ENCODE measurements at places on chromosomes 7 and 10.

DNA sequence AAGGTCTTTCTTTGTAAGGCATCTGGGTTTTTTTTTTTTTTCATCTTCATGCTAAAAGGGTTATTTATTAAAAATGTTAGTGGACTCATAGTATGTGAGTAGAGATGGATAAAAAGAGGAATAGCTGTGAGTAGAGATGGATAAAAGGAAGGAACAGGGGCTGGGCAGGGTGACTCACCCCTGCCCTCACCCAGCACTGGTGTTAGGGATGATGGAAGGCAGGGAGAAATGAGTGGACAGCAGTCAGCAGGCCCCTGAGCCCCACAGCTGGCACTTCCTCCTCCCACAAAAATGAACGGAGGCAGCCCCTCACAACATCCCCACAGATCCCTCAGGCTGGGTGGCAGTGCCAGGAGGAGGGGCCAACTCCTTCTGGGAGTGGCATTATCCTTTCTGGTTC, 39.3 kb downstream of the ANTXRL start:
- DNase-seq = no peak

- no peak for DNase-seq
Measured at GRCh38 chr10:14917827-14918226, 36.1 kb downstream of the DCLRE1C start.

DNA sequence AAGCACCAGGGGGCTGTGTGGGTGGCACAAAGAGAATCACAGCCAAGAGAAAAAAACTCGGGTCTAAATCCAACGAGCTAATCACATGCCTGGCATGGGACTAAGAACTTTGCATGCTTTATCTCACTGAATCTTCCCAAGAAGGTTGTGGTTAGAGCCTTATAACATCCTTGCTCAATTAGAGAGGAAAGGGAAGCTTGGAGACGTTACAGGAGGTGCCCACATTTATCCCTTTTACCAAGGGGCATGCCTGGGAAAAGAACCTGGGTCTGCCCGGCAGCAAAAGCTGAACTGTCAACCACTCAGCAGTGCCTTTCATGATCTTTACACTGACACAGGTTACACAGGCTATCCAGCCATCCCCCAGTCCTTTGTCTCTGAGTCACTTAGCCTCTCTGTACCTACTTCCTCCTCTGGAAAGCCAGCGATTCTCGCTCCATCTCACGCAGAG, 190.1 kb downstream of the PRPF18 start:
- DNase-seq = no peak

GRCh38 chr10:128286141-128286761, 160.0 kb upstream of the MKI67 start:
- no peak for DNase-seq

- no peak for DNase-seq
Measured at GRCh38 chr7:41877118-41877517, 174.2 kb upstream of the INHBA start.

GRCh38 chr7:3767917-3768777, 467.1 kb downstream of the SDK1 start:
- DNase-seq = no peak

- DNase-seq = no peak
Measured at GRCh38 chr10:78342827-78343653, 309.4 kb downstream of the RPS24 start.

GRCh38 chr10:74888962-74889661, 62.7 kb downstream of the KAT6B start:
- DNase-seq = no peak

GRCh38 chr7:5670183-5670935, 111.1 kb downstream of the RNF216 start:
- DNase-seq = no peak

GRCh38 chr10:14409856-14410458, 79.2 kb upstream of the FRMD4A start:
- no peak for DNase-seq

GRCh38 chr10:76230921-76231285, 799.5 kb downstream of the LRMDA start:
- DNase-seq = no peak

GRCh38 chr10:121921238-121921931, 6.4 kb downstream of the ATE1 start:
- no peak for DNase-seq

DNA sequence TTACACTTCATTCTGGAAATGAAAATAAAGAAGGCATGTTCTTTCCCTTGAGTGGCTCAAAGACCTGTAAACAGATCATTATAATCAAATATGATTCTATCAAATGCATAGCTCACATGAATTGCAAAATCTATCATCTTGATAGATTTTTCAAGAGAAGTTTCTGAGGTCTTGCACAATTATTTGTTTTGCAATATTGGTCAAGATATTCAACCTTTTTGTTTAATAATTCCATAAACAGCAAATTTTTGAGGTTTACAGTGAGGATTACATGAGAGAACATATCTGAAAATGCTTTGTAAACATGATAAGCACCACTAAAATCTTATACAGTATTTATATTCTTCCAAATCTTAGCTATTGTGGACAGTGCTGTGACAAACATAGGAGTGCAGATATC, 160.8 kb downstream of the HDAC9 start:
- no peak for DNase-seq

GRCh38 chr7:7329326-7329725, 147.0 kb downstream of the C1GALT1 start:
- DNase-seq = no peak

GRCh38 chr7:15581352-15581951, 19.6 kb upstream of the AGMO start:
- no peak for DNase-seq

DNA sequence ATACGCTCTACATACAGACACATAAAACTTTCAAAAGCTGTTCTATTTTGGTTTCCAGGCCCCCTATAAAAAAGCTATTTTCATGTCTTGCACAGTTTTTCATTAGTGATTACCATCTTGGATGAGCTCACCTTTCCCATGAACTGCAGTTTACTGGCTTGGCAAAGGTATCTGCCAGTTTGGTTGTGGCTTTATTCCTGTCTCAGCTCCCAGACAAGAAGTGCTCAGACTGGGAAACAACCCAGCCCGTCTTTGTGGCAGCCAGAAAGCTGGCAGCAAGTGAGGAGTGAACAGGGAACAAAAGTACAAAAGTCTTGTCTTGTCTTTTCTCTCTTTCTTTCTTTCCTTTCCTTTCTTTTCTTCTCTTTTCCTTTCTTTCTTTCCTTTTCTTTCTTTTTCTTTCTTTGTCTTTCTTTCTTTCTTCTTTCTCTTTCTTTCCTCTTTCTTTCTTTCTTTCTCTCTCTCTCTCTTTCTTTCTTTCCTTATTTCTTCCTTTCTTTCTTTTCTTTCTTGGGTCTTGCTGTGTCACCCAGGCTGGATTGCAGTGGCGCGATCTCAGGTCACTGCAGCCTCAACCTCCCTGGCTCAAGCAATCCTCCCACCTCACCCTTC, 138.8 kb downstream of the CFAP58 start:
- no peak for DNase-seq

DNA sequence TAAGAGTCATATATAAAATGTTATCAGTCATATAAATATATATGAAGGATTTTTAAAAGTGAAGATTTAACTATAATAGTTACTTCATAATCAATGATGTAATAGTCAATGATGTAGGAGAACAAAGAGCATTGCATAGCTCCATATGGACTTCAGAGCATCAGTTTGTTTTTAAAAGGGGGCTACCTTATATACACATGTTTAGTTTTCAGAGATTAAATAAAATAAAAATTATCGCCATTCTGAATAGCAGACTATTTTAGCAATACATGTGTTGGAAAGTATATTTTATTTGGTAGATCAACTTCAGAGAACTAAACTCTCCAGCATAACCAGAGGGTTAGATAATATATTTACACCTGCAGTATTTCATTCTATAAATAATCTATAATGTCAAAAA, 29.1 kb upstream of the EPC1 start:
- DNase-seq = no peak
